Stimulated activated CD8-positive, alpha-beta memory T cell treated with anti-CD3 and anti-CD28 coated beads, Interleukin-7, amount 100 ng/mL, for 48 hours (primary cell): ENCODE measurements at places on chromosomes 7 and 10.

DNA sequence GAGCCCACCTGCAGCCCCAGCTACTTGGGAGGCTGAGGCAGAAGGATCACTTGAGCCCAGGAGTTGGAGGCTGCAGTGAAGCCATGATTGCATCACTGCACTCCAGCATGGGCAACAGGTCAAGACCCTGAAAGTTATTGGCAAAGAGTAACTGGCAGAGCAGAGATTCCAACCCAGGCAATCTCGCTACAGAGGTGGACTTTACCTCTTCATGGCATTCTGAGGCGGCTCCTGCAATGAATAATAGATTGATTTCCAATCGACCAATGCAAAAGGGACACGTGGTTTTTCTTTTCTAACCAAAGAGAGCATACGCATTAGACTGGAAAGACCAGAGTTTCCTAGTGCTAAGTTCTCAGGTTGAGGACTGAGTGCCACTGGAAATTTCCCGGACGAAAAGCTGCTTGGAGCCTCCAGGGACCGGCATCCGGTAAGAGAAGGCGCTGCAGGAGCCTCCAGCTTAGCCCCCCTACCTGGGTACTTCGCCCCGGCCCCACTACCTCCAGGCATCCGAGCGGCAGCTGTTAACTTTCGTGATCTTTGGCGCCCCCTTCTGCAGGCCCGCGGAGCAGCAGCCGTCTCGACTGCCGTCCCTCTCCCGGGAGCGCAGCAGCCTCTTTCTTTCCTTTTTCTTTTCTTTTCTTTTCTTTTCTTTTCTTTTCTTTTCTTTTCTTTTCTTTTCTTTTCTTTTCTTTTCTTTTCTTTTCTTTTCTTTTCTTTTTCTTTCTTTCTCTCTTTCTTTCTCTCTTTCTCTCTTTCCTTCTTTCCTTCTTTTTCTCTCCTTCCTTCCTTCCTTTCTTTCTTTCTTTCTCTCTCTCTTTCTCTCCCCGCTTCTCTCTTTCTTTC lies 4.1 kb downstream of the MBLAC1 start:
- DNase-seq = peak; percentile 50

DNA sequence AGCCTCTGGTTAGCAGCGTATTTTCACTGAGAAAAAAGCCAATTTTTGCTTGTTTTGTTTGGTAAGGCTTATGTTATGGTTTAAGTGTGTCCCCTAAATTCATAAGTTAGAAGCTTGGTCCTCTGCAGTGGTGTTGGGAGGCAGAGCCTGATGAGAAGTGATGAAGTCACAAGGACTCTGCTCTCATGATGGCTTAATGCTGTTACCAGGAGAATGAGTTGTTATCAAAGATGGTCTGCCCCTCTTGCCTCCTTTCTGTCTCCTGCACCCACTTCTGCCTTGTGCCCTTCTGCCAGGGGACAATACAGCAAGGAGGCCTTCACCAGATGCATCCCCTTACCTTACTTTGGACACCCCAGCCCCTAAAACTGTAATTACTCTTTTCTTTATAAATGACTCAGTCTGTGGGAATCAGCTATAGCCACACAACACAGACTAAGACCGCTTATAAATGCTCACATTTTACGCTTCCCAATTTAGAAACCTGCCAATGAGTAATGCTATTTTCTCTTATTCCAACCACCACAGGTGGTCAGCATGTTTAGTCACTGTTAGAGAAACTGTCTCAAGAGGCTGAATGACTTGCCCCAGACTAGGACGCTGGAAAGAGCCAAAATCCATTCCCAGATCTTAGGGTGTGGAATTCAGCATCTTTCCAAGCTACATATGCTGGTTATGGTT lies 6.1 kb upstream of the PKD1L1 start:
- DNase-seq = no peak

GRCh38 chr7:90216771-90217170 lies 5.2 kb downstream of the STEAP2 start:
- no peak for DNase-seq

- no peak for DNase-seq
Observed at GRCh38 chr10:95329296-95329695, 38.5 kb upstream of the PDLIM1 start.

- DNase-seq = no peak
Observed at GRCh38 chr10:125158275-125158600, 2.1 kb downstream of the CTBP2 start.

DNA sequence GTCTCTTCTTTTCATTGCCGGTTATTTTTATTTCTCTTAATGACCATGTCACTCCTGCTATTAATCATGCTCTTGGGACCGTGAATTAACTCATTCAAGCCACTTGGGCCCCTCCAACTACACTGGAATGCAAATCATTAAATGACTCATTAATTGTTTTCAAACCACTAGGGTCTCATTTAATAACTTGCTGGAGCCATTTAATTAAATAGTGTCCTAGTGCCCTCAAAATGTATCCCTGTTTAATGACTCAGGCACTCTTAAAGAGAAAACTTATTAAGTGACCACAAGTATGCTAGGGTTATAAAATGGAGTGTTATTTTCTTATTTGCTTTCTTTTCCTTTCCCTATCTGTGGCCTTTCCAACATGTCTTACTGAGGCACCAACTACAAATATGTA lies 73.0 kb downstream of the PLXDC2 start:
- DNase-seq = no peak

DNA sequence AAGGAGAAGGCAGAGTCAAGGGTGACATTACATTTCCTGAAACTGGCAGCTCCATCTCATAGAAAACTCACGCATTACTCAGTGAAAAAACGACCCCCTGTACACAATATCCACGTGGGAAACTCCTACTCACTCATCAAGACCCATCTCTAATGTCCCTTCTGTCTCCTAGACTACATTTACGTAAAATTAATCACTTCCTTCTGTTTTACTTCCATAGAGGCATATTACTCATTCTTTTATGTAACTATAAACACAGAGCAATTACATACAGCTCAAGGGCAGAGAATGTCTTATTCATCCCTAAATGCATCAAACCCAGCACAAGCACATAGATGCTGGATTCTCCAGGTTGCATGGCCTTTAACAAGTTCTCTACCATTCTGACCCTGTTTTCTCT lies 281.8 kb downstream of the KCNMA1 start:
- no peak for DNase-seq

- DNase-seq = no peak
Observed at GRCh38 chr7:142513178-142513955, 235.9 kb upstream of the PRSS1 start.

DNA sequence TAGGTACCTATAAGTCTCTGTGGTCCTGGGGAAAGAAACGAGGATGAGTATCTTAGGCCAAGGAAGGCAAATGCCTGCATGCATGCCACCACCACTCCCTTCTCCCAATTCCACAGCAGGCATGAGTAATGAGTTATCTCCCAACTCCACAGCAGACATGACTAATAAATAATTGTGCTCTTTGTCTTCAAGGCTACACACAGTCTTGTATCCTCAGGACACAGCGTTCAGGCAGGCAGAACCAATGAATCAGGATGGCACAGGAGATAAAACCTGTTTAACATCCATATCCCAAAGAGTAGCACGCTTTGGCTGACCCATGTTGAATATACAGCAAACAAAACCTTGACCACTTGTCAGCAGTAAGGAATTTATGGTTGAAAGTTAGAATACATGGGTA lies 229.7 kb upstream of the NFE2L3 start:
- DNase-seq = no peak

DNA sequence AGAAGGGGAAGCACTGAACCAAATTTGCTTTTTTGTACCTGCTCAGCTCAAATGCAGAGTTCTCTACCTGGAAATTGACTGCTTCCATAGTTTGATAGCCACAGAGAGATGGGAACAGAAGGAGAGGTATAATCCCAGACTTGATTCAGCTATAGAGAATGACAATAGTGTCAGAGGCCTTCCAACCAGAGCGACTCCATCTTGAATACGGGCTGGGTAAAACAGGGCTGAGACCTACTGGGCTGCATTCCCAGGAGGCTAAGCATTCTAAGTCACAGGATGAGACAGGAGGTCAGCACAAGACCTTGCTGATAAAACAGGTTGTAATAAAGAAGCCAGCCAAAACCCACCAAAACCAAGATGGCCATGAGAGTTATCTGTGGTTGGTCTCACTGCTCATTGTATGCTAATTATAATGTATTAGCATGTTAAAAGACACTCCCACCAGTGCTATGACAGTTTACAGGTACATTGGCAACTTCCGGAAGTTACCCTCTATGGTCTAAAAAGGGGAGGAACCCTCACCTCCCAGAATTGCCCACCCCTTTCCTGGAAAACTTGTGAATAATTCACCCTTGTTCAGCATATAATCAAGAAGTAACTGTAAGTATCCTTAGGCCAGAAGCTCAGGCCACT lies 42.7 kb upstream of the ATRNL1 start:
- DNase-seq = no peak

DNA sequence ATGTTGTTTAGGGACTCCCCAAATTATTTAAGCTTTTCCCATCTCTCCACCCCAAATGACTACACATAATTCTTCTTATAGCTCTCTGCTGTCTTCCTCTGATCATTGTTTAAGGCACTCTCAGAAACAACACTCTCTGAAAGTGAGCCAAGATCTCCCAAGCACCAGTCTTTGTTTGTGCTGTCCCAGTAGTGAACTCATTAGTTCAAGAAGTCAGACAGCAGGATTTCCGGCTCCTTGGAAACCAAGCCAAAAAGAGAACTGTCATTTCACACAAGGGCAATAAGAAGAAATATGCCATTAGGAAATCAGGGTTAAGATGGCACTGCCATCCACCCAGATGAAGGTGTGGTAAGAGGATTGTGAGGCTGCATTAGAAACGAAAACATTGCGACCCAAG lies 83.1 kb downstream of the FZD1 start:
- DNase-seq = no peak

GRCh38 chr10:34759161-34759836 lies 55.8 kb downstream of the PARD3 start:
- no peak for DNase-seq

GRCh38 chr10:124253006-124253405 lies 159.6 kb upstream of the CHST15 start:
- no peak for DNase-seq

DNA sequence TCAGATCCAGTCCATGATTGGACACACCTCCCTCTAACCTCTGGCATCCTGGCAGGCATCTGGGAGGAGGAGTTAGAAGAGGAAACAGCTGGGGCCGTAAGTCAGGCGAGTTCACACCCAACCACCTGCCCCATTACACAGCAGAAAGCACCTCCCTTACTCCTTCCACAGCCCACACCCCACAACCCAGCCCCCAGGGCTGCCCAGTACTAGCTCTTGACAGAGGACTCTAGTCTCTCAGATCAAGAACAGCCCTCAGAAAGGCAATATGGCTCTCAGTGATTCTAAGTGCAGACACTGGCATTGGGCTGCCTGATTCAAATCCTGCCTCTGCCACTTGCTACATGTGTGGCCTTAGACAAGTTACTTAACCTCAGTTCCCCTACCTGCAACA lies 34.1 kb downstream of the KCNMA1 start:
- DNase-seq = no peak

GRCh38 chr7:132075515-132075914 lies 500.8 kb downstream of the PLXNA4 start:
- DNase-seq = no peak

GRCh38 chr7:37320848-37321468 lies 127.7 kb downstream of the ELMO1 start:
- no peak for DNase-seq

DNA sequence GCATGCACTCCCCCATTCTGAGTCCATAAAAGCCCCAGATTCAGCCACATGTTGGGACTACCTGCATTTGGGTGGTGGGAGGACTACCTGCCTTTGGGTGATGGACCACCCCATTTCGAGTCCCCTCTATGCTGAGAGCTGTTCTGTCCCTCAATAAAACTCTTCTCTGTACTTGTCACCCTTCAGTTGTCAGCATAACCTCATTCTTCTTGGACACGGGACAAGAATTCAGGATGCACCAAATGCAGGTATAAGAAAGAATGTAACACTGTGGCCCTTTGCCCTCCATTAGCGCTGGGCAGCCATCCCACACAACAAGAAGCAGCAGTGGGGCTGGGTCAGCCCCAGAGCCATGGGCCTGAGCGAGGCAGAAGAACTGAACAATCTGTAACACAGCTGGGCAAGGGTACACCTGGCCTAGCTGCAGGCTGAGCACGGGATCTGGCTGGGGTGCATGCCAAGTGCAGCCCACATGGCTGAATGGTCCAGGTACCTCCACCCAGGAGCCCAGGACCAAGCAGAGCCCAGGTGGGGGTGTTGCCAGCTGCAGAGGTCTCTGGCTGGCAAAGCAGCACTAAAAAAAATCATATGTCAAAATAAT lies 1344.3 kb upstream of the LRRTM3 start:
- no peak for DNase-seq

DNA sequence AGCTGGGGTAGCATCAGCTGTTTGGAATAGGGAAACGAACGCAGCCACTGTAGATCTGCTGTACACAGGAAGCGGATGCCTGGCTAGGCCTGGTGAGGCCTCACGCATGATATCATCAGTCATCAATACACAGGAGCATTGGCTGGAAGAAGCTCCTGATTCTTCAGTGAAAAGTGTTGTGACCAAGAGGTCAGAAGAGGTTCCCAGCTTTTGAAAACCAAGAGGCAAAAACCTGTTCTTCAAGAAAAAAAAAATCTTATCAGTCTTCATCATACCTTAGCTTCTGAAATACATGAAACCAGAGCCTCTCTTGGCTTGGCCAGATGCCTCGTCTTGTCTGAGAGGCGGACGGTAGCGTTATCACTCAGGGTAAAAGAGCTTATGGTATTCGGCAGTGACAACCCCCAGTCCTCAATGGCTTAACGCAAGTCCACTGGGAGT lies 139.3 kb upstream of the TCF7L2 start:
- DNase-seq = no peak

GRCh38 chr10:116877391-116877790 lies 28.1 kb downstream of the ENO4 start:
- DNase-seq = no peak

DNA sequence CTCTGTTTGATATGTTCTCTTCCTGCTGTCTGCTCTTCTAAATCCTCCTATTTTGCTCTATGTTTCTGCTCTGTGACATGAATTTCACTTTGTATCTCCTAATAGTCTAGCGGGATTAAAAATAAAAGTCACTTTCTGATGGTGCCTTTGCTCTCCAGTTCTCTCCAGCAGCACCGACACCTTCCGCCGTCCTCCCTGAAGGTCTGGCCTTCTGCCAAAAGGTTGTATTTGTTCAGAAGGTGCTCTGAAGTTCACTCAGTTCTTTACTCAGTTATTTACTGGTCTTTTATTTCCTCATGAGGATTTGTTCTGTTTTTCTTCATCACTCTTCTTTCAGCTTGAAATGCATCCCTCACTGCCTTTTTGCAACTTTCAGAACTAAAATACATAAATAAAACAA lies 11.2 kb upstream of the EPHA1 start:
- DNase-seq = no peak

DNA sequence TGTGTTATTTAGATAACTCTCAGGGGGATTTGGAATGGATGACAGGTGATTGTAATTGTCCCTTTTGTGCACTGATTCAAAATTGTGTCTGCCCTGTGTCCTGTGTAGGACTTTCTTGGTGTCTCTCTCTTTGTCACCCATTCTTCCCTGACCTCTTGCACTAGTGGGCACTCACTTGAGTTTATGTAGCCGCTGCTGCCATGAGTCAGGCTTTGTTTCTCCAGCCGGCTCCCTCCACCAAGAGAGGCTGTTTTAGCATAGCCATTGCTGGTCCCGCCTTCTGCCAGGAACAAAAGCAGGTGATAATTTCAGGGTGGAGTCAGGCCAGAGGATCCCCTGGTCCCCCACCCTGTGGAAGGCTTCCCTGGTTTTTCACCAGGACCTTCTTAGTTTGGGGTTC lies 8.4 kb downstream of the COL17A1 start:
- no peak for DNase-seq
